Stimulated activated CD4-positive, alpha-beta T cell treated with anti-CD3 and anti-CD28 coated beads, Interleukin-1b, Interleukin-23, amount 100 ng/mL, for 1 hour (primary cell): ENCODE measurements at places on chromosomes 5 and 9.
A peak's percentile ranks its signal among the peaks of the same experiment; 100 is the strongest.

- no peak for DNase-seq
Measured at GRCh38 chr9:107008011-107008410, 145.0 kb downstream of the ZNF462 start.

GRCh38 chr5:5494489-5495402 lies 72.3 kb downstream of the ICE1 start:
- DNase-seq: peak; percentile 64

GRCh38 chr5:33892620-33893137 lies 889 bp upstream of the ADAMTS12 start:
- no peak for DNase-seq

DNA sequence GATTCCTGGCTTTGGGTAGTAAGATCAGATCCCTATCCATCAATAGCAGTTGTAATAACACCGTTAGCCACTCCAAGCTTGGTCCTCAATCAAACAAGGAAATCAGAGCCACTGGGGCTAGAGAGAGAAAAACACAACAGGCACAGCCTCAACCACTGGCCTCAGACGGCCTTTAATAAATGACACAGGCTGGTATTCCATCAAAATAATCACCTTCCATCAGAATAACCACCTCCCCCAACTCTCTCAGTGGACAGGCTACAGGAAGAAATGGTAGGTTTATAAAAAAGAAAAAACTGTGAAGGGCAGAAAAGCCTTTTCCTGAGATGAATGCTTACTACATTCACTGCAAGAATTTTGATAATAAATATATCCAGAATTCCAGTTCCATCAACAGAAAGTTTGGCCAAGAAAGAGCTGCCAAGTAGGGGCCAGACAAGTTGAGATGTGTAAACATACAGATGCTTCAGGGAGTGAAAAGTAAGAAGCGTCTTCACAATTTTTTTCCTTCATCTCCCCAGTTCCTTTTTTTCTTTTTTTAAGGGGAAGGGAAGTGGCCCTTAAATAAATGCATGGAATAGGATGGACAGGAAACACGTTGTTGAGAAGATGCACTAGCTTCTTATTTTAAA lies 5.5 kb downstream of the FOXD1 start:
- no peak for DNase-seq

GRCh38 chr9:69474821-69475220 lies 149.8 kb downstream of the ENTREP1 start:
- no peak for DNase-seq

DNA sequence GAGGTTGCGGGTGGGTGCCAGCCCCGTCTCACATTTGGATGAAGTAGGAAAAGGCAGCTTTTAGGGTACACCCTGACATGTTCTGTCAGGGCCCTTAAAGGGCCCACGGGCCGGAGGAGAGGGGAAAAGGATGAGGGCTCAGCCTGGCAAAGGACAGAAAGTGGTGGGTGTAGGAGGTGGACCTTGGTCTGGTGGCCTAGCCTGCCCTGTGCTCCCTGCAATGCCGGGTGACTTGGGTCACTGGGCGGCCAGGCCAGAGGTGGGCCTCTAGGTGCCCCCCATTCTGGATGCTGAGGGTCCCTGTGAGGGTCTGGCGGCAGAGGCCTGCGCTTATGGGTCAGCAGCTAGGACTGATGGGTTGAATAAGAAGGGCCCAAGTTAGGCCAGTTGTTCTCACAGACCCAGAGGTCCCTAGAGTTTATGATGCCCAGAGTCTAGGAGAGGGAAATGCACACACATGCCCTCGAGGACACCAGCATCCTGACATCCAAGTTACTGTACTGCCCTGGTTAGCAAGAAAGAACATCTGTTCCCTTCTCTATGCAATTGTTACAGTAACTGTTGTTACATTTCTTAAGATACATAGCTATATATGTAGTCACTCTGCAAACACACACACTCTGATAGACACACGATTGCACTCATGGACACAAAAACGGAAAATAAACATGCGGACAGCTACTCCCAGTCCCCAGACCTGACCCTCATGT lies 12.5 kb downstream of the TRIM7 start:
- no peak for DNase-seq

DNA sequence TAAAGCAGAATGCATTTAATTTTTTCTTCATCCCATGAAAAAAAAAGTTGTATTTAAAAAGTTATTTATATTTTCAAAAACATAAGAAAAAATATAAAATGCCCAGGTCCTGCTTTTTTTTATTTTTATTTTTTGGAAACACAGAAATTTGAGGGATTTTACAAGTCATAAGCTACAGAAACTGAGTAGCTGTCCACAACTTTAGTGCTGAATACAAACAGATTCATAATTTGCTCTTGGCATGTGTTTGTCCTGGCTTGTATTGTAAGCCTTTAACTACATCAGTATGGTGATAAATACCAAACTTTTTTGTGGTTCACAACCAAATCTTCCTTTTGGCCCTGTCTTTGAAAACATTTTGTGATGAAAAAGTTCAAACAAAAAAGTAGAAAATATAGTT lies 7.5 kb upstream of the PLCXD3 start:
- DNase-seq: no peak

- no peak for DNase-seq
Measured at GRCh38 chr9:97786341-97786740, 66.7 kb upstream of the FOXE1 start.

DNA sequence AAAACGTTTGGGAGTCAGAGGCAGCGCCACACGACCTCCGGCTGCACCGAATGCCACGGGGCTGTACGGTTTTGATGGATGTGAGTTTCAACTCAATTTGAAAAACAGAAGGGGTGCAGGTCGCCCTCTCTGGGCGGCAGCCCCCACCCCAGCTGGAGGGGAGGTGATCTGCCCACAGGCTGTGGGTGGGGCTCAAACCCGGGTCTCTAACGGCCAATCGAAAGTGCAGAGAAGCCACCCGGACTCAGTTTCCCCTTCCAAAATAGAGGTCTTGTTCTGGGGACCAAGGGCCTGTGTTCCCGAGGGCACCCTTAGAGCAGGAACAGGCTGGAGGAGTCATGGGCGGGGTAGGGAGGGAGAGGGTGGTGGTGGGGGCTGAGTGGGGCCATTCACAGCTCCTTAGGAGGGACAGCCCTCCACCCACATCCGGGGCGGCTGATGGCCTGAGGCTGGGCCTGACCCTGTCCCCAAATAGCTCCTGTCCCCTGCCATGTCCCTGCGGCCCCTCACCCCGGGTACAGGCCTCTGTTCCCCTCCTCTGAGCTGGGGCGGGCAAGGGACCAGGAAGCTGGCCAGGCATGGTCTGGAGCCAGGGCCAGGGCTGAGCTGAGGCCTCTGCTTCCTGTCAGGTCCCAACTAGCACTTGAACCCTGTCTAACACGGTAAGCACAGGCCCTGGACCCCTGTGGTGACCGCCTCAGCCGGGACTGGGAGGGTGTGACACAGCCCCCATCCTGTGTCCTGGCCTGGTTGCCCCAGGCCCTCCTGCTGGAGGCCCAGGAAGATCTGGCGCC lies 22.6 kb upstream of the NOTCH1 start:
- DNase-seq: no peak

DNA sequence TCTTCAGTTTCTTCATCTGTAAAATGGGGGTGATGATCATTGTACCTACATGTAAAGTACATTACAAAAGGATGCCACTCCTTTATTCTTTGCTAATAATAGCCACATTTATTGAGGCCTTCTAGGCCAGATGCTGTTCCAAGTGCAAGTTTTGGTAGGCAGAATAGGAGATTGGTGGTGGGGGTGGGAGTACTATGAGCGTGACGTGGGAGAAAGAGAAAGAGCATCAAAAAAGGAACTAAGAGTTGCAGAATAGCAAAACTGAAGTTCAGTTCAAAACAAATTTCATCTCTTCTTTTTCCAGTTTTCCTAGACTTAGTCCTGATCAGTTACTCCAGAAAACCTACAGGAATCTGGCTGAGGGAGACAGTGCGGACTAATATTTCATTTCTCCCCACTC lies 174.1 kb downstream of the SNX18 start:
- no peak for DNase-seq

DNA sequence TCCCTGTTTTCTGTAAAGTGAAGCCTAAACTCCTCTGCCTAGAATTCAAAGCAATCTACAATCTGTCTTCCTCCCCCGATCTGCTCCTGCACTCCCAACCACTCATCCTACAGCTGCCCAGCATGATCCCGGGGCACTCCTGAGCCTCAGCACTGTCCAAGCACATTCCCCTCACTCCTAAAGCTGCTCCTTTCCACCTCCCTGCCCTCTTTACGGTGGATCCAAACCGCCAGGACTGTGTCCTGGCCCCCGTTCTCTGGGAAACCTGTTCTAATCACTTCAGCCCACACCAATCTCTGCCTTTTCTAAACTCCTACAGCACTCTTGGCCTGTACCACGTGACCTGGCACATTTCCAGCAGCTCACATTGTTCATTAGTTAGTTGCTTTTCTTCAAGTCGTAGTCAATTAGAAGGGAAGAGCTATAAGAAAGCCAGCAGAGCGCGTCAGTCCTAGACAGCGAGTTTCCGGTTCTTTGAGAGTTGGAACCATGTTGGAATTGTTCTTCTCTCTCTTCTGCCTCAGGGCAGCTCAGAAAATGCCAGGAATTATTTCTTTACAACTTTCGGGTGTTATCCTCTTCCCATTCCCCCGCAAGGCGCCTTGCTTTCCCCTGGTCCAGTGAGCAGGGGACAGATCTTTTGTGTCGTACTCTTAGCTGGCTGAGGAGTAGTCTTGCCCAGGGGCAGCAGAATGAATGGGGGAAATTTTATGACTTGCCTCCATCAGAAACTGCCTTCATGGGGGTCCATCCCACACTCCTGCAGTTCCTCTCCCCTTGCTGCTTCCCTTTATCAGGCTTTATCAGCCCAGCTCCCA lies 60.7 kb downstream of the NRG2 start:
- DNase-seq: no peak

DNA sequence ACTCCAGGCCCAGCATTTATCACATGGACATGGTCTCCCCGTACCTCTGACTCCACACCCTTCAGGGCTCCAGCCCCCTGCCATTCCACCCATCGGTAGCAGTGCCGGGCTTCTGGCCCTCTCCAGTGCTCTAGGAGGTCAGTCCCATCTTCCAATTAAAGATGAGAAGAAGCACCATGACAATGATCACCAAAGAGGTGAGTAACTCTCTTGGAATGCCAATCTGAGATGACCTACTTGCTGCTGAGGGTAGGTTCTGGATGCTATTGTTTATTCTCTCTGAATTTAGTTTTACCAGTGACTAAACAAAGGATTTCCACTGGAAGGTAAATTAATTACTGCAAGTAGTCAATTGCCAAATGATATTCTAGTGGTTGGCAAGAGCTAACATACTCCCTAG lies 80.8 kb downstream of the TLE4 start:
- DNase-seq: no peak

DNA sequence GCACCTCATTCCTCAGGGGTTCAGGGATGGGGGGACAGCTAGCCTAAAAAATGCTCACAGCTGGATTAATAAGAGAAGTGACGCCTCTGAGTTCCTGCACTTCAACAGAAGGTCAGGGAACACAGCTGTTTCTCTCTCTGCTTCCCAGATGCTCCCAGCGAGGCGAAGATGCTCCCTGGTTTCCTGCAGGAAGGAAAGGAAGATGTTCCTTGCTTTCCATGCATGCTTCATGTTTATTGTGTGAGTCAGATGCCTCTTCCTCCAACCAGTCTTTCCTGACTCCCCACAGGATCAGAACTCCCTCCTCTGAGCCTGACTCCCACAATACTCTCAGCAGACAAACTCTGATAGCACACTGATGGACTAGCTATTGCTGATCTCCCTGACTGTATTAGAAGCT lies 71.9 kb downstream of the MFAP3 start:
- no peak for DNase-seq

GRCh38 chr5:1299511-1299850 lies 4.6 kb upstream of the TERT start:
- no peak for DNase-seq

- DNase-seq: no peak
Measured at GRCh38 chr5:1808439-1808838, 7.2 kb downstream of the NDUFS6 start.

DNA sequence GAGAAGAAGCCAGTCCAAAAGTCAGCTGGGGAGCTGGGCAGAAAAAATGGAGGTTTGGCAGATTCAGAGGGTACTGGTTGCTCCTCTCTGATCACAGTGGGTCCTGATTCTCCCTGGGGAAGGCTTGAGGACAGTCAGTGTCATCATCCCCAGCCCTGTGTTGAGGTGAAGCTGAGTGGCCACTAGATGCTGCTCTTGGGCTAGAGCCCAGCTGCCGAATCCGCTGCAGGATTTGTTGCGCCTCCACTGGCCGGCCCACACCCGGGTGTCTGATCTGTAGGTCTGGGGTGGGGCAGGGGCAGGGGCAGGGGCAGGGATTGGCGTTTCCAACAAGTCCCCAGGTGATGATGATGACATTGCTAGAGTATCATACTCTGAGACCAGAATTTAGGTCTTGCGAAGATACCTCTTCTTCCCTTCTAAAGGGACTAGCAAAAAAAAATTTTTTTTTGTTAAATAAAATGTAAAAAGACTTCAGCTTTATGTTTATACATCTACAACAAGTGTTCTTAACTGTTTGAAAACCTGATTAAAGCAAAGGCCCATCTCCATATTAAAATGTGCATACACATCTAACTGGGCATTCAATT lies 106.8 kb downstream of the PDE6A start:
- DNase-seq: no peak

DNA sequence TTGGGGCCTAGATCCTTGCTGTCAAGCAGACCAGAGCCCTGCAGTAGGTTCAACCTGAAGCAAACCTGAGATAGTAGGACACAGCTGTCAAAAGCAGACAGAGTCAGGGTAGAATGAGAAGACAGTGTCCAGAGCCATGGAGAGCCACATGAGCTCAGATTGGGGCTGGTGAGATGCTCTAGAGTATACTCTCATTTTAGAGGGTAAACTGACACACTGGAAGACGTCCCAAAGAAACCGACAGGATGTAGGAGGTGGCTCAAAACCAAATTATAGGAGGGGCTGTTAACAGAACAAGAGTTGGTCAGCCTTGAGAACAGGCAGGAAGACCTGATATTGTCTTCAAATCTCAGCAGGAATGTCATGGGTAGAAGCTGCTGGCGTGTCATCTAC lies 11.5 kb downstream of the CCDC69 start:
- DNase-seq: no peak

- no peak for DNase-seq
Measured at GRCh38 chr9:114059047-114059803, 18.9 kb downstream of the AMBP start.

GRCh38 chr9:137924761-137925369 lies 47.3 kb downstream of the CACNA1B start:
- no peak for DNase-seq

DNA sequence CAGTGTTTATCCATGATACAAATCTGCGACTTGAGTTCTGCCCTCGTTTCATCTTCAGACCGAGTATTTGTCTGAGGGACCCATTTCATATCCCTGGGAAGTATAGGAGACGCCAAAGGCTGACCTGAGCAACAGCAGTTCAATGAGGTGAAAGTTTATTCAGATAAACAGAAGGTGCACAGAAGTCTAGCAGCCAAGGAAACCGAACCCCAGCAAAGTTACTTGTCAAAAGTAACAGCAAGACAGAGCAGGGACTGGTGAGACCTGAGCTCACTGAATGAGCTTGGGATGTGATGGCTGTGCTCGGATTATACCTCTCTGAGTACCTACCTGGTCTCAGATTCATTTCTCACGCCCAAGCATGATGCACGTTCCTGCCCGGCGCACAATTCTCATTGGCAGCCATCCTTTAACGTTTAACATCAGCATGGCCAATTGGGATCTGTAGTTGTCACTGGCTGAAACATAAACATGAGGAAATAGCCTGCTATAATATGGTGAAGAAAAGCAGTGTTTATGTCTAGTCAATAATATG lies 599 bp downstream of the LYRM7 start:
- DNase-seq: no peak
